Omental fat pad (tissue), 4 donors: ENCODE measurements at places on chromosomes 3 and 15. TPM values are rescaled to one million over a fixed set of nuclear protein-coding genes. Genes with fewer than 3 reads are reported as not detected.

GRCh38 chr15:42845581-42845980 lies 75.0 kb downstream of the TTBK2 start:
- no peak for DNase-seq

RBPMS2 gene
- total RNA-seq, result 1.4 TPM

DNA sequence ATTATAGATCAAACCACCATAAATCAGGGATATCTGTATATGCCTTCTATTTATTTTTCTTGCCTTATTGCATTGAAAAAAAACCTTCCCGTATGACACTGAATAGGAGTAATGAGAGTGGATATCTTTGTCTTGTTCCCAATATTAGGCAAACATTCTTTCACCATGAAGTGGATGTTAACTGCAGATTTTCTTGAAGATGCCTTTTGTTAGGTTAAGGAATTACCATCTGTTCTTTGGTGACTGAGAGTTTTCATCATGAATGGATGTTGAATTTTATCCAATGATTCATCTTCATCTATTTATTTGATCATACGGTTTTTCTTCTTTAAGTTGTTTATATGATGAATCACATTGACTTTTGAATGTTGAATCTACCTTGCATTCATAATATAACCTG lies 47.1 kb upstream of the MECOM start:
- no peak for DNase-seq

GRCh38 chr15:77768521-77769078 lies 135.9 kb upstream of the LINGO1 start:
- no peak for DNase-seq
